ENCODE measurements at places on chromosomes 16 and 17. TPM values are rescaled to one million over a fixed set of nuclear protein-coding genes. Genes with fewer than 3 reads are reported as not detected.
A peak's percentile ranks its signal among the peaks of the same experiment; 100 is the strongest.

The RASL10B gene
- 7.9 TPM for total RNA-seq

GRCh38 chr17:77649717-77650211 lies 308.7 kb upstream of the TNRC6C start:
- no peak for DNase-seq

GRCh38 chr16:81752225-81752875 lies 26.7 kb upstream of the PLCG2 start:
- peak; percentile 49 for DNase-seq

DNA sequence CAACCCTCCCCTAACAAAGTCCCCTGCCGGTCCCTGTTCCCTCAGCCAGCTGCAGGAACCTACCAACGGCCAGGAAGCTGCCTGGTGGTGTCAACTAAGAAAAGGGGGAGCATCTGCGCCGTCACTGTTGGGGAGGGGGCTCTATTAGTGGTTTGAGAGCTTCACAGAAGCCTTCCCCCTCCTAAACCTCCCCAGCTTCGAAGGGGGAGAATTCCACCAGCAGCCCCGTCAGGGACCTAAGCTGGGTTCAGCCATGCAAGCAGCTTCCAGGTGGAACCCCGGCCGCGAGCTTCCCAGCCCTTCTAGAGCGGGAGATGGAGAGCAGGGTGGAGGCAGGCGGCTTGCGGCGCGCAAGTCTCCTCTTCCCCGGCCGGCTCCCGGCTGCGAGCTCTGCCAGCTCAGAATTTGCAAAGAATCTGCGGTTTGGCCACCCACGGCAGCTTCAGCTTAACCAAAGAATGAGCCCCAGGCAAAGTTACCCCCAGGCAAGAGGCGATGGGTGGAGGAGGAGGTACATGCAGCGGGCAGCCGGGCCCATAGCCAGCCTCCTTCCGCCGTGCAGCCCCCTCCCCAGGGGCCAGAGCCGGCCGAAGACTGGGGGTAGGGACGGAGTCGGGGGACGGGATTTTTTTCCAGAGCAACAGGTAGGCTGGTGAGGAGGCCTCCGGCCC lies 33.7 kb downstream of the DDX19A start:
- peak; percentile 57 for DNase-seq

The CFAP20 gene
- 20.9 TPM for total RNA-seq
